ENCODE measurements at places on chromosomes 16 and 17.

- DNase-seq = peak; percentile 43
Measured at GRCh38 chr17:79482727-79483521, 127.9 kb downstream of the RBFOX3 start.

- DNase-seq = no peak
Measured at GRCh38 chr16:55248058-55248457, 75.9 kb upstream of the IRX6 start.

DNA sequence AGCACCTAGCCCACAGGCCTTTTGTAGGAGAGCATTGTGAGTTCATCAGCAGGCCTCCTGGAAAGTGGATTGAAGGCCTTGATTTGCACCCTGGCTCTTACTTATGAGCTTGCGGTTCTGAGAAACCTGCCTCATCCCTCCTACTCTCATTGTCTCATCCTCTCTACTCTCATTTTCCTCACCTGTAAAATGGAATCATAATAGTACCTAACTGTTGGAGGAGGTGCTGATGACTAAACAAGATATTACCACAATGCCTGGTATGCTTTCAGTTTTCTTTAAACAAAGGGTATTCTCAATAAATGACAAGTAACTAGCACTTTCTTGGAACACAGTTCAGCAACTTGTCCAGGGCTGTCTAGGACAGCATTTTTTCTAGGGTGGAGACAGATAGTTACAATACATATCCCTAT, 243.1 kb upstream of the MAF start:
- no peak for DNase-seq

DNA sequence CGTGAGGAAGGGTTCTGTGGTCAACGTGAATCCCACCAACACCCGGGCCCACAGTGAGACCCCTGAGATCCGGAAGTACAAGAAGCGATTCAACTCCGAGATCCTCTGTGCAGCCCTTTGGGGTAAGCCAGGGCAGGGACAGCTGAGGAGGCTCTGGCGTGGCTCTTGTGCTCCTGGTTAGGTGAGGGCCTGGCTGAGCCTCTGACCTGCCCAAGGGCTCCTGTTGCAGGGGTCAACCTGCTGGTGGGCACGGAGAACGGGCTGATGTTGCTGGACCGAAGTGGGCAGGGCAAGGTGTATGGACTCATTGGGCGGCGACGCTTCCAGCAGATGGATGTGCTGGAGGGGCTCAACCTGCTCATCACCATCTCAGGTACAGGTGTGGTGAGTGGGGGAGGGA, 4.2 kb upstream of the C17orf107 start:
- DNase-seq = no peak

DNA sequence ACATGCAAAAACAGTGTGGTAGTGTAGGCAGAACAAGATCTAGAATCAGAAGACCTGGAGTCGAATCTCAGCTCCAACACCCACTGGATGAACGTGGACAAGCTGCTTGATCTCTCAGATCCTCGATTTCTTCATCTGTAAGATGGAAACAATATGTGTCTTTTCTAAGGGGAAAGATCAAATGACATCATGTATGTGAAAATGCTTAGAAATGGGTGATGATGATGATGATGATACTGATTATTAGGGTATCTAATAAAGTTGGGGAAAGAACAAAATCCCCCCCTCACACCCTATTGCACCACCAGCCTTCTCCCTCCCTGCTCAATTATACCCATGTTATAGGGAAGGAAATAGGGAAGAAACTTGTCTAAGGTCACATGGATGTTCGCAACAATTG, 10.9 kb downstream of the DYNLL2 start:
- no peak for DNase-seq

DNA sequence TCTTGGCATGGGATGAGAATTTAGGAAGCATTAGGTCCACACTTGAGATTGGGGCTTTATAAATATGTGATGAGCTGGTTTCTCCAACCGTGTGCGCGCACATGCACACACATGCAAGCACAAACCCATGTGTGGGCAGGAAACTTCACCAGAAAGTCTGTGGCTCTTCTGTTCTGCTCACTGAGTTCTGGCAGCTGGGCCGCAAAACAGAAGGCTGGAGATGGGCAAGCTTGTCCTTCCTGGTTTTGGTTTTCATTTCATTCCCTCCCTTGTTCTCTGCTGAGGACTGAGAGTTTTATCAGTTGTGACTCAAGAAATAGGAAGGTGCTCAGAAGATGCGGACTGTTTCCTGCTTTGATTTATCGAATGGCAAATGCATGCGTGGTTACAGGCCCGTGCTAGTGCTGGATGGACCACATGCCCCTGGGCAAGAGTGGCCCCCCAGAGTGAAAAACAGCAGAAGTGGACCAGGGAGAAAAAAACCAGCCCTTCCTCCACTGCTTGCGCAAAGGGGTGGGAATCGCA, 14.1 kb downstream of the MAP3K14 start:
- DNase-seq = no peak

All from NCI-H2171 (cell line).